GM12878 (cell line): ENCODE measurements at places on chromosomes 2 and 18.

GRCh38 chr2:216194013-216194412, 84.9 kb downstream of the XRCC5 start:
- no peak for DNase-seq

DNA sequence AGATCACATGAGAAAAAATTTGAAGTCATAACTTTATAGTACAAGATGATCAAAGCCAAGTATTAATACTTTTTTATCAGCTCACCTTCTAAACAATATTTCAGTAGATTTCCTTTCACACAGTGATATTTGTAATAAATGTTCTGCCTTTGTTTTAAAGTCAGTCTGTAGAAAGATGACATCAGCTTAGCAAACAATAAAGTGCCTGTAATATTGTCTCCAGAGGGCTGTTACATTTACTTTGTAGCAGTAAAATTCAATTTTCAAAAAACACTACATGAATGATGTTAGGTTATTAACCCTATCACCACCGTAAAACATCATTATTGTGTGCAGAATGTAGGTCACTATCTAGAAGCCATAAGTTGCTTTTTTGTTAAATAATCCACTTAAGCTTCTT, 49.6 kb downstream of the ZEB2 start:
- no peak for DNase-seq

- DNase-seq = peak; percentile 75
Observed at GRCh38 chr2:237154884-237155851, 69.5 kb downstream of the COPS8 start.

DNA sequence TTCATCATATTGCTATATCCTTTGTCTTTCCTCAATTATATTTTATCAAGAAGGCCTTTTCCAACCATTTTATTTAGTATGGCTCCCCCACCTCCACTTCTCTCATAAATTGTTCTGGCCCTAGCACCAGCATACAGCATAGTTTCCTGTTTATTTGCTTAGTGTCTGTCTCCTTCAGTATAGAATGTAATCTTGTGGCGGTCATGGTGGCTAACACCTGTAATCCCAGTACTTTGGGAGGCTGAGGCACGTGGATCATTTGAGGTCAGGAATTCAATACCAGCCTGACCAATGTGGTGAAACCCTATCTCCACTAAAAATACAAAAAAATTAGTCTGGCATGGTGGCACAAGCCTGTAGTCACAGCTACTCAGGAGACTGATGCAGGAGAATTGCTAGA, 39.6 kb upstream of the CLASP1 start:
- no peak for DNase-seq

- no peak for DNase-seq
Observed at GRCh38 chr2:113136828-113137775, 9.7 kb downstream of the IL1RN start.

DNA sequence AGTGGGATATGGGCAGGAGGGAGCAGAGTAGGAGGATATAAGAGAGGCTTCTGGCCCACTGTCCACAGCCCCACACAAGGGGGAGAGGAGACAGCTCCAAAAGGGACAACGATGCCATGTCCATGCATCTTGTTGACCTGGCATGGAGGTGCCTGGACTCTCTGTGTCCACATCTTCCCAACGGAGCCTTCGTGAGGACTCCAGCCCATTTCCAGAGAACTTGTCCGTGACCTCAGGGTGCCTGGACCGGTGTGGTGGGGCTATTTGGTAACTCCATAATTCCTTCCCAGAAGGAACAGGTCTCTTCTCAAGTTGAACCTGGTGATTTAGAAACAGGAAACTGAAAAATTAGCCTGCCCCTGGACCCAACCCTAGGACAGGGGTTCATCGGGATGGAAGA, 133.9 kb downstream of the CYP26B1 start:
- DNase-seq = no peak

- DNase-seq = no peak
Observed at GRCh38 chr2:80475970-80476369, 171.4 kb upstream of the LRRTM1 start.

DNA sequence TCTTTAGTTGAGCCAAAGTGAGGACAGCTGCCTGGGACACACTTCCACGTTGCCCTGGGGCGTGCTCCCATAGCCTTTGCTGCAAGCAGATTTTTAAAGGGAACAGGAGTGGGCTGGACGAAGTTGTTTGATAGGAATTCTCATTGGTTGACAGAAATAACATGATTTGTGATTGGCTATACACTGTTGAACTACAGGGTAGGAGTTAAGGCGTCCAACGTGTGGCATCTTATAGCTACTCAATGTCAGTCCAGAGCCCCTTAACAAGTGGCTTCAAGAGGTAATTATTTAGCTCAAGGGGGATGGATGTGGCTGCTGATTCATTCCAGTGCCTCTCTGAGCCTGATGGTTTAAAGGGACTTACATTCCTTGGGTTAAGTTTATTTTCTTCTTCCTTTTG, 65.5 kb downstream of the ACAA2 start:
- no peak for DNase-seq

DNA sequence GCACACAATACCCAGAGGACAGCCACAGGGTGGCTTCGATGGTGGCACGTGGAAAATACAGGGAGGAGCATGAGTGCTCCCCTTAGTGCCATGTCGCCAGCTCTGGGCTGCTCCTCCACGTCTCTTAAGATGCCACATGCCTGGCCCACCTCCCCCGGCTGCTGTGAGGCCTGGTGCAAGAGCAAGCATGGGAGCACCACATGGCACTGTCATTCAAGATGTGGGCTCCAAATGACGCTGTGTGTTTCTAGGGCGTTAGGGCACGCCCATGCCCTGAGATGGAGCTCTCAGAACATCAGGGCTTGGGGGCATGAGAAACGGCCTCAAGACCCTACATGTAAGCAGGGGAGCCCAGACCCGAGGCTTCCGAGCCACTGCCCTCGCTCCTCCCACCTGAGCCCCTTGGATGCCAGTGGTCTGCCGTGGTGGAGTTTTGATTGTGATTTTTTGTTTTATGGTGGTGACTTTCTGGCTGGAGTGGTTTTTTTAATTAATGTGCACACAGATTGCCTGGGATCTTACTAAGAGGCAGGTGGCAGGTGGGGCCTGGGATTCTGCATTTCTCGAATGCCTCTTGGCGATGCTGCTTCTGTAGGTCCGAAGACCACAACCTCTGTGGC, 239.3 kb downstream of the GBX2 start:
- no peak for DNase-seq

- DNase-seq = no peak
Observed at GRCh38 chr2:184756885-184757284, 158.6 kb downstream of the ZNF804A start.

- DNase-seq = peak; percentile 53
Observed at GRCh38 chr2:10378189-10378588, 69.9 kb downstream of the ODC1 start.

GRCh38 chr18:54151376-54151775, 73.1 kb downstream of the MBD2 start:
- no peak for DNase-seq

DNA sequence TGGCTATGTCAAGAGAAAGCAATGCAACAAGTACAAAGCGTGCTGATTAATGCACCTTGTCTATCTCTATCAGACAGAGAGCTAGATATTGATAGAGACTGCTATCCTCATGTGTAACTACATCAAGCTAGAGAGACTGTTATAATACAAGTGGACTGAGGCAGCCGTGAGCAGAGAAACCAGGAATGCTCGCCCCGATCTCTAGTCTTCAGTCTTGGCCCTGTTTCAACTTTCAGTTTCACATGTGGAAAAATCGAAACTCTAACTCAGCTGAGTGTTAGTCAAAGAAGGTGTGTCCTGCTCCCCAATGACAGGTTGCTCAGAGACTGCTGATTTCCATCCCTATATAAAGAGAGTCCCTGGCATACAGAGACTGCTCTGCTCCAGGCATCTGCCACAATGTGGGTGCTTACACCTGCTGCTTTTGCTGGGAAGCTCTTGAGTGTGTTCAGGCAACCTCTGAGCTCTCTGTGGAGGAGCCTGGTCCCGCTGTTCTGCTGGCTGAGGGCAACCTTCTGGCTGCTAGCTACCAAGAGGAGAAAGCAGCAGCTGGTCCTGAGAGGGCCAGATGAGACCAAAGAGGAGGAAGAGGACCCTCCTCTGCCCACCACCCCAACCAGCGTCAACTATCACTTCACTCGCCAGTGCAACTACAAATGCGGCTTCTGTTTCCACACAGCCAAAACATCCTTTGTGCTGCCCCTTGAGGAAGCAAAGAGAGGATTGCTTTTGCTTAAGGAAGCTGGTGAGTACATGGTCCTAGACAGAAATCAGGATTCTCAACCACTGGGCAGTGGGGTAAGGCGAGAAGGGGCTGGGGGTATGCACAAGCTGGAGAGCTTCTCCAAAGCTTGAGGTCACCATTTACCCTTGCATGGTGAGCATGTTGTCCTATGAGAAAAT, at the start of gene RSAD2:
Gene RSAD2 (plus strand): TSS at position 376 of the 903 bp plus-strand sequence. CDS start 24 bp downstream, at position 400.
- peak; percentile 15 for DNase-seq

DNA sequence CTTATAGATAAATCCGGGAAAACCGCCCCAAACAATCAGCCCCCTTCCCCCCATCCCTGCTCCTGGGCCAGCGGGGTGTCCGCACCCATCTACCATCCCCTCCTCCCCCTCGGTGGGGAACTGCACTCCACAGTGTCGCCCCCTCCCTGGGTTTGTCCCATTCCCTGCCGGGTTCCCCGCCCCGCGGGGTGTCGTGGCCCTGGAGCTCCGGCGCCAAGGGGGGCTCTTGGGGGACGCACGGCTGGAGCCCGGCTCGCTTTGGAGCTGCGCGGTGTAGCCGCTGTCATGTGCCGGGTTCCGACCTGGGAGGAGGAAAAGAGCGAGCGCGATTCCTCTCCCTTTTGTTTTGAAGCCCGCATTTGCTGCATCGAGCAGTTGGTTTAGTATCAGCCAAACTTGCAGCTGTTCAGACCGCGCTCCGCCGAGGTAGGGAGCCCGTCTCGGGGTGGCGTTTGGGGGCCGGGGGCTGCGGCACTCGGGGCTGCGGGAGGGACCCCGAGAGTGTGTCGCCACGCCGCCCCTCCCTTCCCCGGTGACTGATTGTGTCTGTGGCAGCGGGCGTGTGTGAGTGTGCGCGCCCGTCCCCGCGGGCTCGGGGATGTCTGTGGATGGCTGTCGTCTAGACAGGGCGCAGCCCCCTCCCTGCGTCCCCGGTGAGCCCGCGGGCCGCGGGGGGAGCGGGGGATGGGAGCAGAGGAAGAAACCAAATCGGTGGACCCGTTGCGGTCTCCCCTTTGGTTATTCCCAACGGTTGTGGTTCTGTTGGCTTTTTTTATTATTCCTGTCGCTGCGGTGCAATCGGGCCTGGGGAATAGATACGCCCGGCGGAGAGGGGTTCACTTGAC, 797 bp downstream of the CTIF start:
- no peak for DNase-seq

DNA sequence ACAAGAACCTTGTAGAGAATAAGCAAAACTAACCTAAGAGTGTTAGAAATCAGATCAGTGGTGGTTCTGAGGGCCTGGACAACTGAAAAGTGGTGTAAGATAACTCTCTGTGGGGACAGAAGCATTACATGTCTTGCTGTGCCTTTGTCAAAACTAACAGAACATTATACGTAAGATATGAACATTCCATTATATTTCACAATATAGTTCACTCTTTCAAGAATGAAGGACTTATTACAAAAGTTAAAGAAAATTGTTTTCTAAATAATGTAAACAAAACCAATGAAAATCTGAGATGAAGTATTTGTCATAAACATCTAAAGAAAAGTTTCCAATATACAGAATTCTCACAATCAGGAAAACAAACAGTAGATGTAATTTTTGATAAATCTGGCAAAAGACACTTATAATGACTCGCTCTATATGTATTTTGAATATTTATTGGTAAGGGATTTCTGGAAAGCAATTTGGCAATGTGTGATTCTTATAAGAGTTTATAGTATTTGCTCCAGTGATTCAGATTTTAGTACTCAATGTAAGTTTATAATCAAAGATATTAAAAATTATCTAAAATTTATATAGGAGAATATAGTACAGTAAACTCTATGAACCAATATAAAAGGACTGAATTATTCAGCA, 258.4 kb downstream of the CD226 start:
- no peak for DNase-seq

GRCh38 chr2:162153608-162154224, 1.7 kb upstream of the GCG start:
- DNase-seq = no peak
